CD4-positive, alpha-beta T cell treated with Interferon alpha-2 for 1 hour (primary cell): ENCODE measurements at places on chromosomes 6 and 20.

- DNase-seq: peak; percentile 83
These were observed 100.0 kb downstream of the NOL4L start for GRCh38 chr20:32484958-32485769.

DNA sequence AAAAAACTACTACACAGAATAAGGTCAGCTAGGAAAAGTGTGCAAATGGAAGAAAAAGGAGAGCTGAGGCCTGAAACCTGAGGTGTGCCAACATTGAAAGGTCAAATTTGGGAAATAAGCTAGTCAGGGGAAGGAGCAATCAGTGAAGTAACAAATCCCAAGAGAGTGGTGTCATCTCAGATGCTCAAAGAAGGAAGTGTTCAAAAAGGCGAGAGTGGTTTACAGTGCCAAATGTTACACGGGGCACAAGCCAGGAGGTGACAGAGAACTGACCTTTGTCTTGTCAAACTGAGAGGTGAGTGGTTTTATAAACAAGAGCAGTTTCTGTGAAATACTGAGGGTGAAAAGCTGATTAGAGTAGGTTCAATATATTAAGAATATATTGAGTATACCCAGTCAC, 83.0 kb upstream of the TCF21 start:
- DNase-seq: no peak

DNA sequence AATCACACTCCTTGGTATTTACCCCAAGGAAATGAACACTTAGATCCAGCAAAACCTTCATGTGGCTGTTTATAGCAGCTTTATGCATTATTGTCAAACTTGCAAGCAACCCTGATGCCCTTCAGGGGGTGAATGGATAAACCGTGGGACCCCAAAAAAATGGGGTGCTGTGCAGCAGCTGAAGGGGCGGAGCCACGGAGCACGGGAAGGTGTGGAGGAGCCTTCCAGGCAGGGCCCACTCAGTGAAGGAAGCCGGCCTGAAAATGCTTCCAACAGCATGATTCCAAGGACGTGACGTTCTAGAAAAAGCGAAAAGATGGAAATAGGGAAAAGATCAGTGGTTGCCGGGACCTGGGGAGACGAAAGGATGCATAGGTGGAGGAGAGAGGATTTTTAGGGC, 25.6 kb upstream of the FRMD1 start:
- DNase-seq: no peak

DNA sequence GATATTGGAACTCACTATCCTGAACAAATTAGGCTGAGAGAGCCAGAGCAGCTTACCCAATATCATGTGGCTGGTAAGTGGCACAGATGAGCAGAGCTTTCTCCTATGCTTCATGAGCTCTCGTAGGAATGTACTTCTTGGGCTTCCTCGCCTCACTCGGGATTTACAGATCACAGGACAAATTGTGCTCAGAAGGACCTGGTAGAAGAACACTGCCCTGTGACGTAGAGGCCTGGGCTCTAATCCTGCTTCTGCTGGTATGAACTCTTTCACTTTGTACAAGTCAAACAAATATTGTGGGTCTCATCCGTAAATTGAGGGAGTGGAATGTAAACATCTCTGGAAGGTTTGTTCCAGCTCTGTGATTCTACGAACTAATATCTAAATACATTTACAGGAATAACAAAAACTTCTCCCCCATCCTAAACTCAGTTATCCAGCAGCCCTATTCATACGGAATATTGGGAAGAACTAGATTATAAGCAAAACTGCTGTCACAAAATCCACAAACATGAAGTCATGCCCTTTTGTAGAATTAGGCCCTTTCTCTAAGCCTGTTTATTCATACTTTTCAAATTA, 187.6 kb downstream of the CLIC5 start:
- DNase-seq: no peak

GRCh38 chr20:1292620-1293019, 26.5 kb downstream of the SNPH start:
- DNase-seq: no peak
